ENCODE measurements at places on chromosomes 4 and X.

- DNase-seq: no peak
These were observed 129.4 kb upstream of the RAI2 start for GRCh38 chrX:17990532-17990931.

DNA sequence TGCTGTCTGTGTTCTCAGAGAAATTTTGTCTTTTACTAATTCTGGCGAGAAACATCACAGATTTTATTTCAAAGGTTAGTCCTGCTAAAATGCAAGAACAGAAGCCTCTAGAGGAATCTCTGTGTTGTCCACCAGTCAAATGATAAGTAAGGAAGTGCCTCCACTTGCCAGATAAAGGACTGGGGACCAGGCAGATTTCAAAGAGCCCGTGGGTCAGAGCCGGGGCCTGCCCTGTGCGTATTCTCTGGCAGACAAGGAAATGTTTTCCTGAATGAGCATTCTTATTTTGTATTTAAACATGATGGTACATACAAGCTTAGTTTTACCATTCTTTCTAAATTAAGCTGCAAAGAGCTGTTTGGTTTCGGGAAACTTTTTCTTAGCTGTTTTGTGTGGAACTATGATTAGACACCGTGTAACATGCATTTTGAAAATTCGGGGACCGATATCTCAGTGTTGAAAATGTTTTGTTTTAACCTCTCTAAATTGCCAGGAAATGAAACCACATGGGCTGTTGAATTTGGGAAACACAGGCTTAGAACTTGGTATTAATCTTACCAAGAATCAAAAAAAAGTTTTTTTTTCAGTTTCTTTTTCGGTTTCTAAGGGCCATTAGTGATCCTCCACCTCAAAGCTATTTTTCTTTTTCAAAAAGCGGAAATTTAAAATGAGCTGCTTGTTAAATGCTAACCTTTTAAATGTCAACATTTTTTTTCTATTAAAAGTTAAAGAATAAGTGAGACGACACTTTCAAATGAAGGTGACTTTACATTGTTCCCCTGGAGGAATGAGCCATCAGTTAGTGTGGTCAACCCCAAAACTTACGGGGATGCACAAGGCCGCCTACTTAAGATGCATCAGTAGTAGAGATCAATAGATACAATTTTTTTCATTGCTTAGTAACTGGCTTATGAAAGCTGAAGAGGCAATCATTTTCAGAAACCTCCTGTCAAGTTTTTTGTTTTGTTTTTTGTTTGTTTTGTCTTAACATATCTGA, 89.6 kb upstream of the MTM1 start:
- no peak for DNase-seq

- DNase-seq: no peak
These were observed 169.4 kb downstream of the MID1 start for GRCh38 chrX:10450959-10451355.

GRCh38 chrX:29541038-29541437, 674.3 kb upstream of the MAGEB2 start:
- DNase-seq: no peak

- no peak for DNase-seq
These were observed 84.8 kb downstream of the TMEM164 start for GRCh38 chrX:110087485-110088356.

- no peak for DNase-seq
These were observed 15.9 kb upstream of the NELFA start for GRCh38 chr4:2024683-2025082.

GRCh38 chr4:169312690-169313422, 42.1 kb upstream of the SH3RF1 start:
- DNase-seq: no peak

DNA sequence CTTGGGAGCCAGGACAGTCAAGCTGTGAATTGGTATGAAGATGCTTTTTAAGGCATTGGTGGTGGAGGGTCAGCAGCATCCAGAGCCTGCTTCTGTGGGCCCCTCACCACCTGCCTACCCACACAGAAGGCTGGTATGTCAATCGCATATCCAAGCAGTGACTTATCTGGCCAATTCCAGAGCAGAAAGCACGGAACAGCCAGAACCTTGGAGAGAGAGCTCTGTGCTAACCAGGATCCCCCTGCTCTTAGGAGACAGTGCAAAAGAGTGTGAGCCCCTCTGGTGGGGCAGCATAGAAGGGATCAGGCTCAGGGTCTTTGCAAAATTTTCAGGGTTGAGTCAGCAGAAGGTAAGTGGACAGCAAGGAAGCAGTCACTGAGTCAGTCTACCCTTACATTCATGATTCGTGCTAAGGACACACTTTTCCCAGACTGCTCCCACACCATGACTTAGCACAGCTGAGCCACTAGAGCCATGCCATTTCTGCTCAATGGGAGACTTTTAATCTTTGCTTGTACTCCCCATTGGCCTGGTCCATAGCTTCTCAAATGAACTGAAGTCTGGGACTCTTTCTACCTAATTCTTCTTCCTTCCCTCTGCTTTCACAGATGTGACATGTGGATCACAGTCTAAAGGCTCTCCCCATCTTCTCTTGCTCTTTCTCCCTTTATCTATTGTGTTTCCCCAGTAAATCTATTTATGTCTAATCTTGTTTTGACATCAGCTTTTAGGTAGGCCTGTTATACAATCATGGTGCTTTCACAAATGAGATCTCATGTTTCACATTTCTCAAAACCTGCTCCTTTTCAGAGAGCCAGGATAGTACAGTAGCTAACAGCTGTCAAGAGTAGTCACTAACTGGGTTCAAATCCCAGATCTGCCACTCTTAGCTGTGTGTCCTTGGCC, 20.0 kb downstream of the MORF4L2 start:
- DNase-seq: no peak

- DNase-seq: no peak
These were observed 321.6 kb upstream of the PCDH10 start for GRCh38 chr4:132827522-132827921.

- no peak for DNase-seq
These were observed 1018.3 kb upstream of the GRID2 start for GRCh38 chr4:91285487-91285886.

GRCh38 chr4:158787709-158788475, 19.1 kb downstream of the FNIP2 start:
- no peak for DNase-seq

DNA sequence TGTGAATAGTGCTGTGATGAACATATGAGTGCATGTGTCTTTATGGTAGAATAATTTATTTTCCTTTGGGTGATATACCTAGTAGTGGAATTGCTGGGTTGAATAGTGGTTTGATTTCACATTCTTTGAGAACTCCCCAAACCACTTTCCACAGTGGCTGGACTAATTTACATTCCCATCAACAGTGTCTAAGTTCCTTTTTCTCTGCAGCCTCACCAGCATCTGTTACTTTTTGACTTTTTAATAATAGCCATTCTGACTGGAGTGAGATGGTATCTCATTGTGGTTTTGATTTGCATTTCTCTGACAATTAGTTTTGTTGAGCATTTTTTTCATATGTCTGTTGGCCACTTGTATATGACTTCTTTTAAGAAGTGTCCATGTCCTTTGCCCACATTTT, 29.1 kb downstream of the JADE3 start:
- DNase-seq: no peak

GRCh38 chrX:1609762-1610161, 5.1 kb upstream of the ASMT start:
- DNase-seq: no peak

GRCh38 chrX:47807548-47807947, 29.2 kb upstream of the ZNF81 start:
- no peak for DNase-seq

- DNase-seq: no peak
These were observed 71.3 kb upstream of the PRPS1 start for GRCh38 chrX:107556967-107557366.

GRCh38 chrX:12647230-12647629, 144.0 kb upstream of the PRPS2 start:
- DNase-seq: no peak

GRCh38 chr4:102352781-102353180, 7.5 kb upstream of the SLC39A8 start:
- no peak for DNase-seq

DNA sequence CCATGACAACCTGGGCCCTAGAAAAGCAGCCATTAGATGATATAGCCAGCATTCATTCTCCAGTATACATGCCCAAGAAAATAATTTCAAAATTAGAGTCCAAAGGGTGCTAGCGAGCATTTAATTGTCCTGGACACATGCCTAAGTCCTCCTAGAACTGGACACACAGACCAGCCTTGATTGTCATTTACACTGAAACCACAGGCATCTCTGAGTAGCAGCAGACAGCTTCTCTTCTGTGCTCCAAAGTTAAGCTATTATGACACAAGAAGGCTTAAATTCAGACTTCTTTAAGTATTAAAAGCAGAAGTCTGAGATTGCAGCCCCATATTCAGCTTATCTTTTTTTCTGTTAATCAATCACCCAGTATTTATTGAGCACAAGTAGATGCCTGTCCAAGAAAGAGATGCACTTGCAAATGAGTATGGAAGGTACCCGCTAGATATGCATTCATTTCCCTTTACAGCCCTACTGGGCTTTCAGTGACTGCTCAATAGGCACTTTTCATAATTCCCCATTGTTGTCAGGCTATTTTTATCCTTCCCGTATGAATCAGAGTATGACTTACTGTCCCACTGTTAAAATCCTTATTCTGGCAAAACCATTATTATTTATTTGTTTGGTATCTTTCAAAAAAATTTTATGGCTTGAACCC, 374.1 kb downstream of the FBXW7 start:
- no peak for DNase-seq

DNA sequence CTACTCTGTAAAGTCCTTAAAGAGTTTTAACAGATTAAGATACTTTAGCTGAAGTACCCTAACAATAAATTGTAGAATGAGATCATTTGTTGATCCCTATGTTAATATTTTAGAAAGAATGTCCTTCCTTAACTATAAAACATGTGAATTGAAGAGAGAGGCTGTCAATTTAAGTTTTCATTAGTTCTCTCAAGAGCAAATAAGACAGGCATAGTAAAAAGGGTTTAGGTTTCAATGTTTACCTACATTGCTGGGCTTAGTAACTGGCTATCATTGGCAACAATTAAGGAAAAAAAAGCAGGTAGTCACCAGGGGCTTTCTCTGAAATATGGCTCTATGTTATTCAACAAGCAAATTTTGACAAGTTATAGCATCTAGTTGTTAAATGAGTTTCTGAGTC, 91.5 kb downstream of the ATRX start:
- no peak for DNase-seq

- DNase-seq: no peak
These were observed 683 bp downstream of the MAN2B2 start for GRCh38 chr4:6575503-6576240.

GRCh38 chr4:185201977-185202962, 1.5 kb downstream of the CFAP97 start:
- no peak for DNase-seq

DNA sequence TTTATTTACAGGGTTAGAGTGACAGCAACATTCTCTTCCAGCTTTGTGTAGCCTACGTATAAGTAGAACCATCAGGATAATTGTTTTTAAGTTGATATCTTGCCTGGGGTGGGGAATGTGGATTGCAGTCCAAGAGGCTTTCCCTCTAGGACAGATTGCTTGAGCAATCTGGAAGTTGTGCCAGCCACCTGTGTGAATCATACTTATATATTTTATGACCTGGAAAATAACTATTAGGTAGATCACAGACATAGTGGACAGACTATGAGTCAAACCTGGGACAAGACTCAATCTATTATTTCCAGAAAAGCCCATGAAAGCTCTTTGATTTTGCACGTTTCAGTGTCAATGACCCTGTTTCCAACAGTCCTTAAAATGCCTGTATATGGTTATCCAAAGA, 98.9 kb downstream of the TLL1 start:
- no peak for DNase-seq

- no peak for DNase-seq
These were observed 101.6 kb upstream of the OTUD4 start for GRCh38 chr4:145281951-145282350.

GRCh38 chr4:107838861-107839565, 14.3 kb downstream of the SGMS2 start:
- no peak for DNase-seq

DNA sequence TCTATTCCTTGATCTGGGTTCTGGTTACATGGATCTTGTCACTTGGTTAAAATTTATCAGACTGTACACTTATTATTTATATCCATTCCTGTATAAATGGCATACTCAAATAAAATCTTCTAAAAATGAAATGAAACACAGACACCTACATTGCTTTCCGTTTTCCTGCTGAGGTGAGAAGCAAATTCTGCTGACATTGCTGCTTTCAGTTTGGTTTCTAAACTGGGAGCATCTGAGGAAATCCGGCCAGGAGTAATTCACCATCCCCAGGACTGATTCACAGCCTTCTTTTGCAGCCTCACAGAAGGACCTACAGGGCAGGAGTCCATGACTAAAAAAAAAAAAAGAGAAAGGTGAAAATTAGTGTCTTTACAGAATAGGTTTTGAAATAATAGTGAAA, 93.6 kb downstream of the CORIN start:
- DNase-seq: no peak

GRCh38 chr4:39754309-39754708, 56.4 kb downstream of the UBE2K start:
- no peak for DNase-seq

DNA sequence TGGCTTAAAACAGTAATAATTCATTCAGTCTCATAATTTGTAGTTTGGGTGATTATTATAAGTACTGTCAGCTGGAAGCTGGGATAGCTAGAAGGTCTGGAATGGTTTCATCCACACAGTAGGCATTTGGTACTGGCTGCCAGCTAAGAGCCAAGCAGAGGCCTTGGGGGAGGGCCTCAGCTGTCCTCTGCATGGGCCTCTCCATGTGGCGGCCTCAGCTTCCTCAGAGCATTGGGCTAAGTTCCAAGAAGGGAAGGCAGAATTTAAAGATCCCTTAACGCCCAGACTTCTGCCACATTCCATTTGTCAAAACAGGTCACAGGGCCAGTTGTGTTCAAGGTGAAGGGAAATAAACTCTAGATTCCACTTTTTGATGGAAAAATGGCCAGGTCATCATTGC, 93.3 kb downstream of the NEUROG2 start:
- DNase-seq: no peak

- DNase-seq: no peak
These were observed 147.1 kb downstream of the CPEB2 start for GRCh38 chr4:15149234-15149838.

DNA sequence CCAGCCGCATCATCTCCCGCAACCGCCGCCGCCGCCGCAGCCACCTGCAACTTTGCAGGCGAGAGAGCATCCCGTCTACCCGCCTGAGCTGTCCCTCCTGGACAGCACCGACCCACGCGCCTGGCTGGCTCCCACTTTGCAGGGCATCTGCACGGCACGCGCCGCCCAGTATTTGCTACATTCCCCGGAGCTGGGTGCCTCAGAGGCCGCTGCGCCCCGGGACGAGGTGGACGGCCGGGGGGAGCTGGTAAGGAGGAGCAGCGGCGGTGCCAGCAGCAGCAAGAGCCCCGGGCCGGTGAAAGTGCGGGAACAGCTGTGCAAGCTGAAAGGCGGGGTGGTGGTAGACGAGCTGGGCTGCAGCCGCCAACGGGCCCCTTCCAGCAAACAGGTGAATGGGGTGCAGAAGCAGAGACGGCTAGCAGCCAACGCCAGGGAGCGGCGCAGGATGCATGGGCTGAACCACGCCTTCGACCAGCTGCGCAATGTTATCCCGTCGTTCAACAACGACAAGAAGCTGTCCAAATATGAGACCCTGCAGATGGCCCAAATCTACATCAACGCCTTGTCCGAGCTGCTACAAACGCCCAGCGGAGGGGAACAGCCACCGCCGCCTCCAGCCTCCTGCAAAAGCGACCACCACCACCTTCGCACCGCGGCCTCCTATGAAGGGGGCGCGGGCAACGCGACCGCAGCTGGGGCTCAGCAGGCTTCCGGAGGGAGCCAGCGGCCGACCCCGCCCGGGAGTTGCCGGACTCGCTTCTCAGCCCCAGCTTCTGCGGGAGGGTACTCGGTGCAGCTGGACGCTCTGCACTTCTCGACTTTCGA, 654 bp downstream of the ATOH1 start:
- no peak for DNase-seq

- DNase-seq: no peak
These were observed 39.0 kb downstream of the STX18 start for GRCh38 chr4:4502694-4503311.
